ENCODE measurements at places on chromosomes 7 and 10.
A peak's percentile ranks its signal among the peaks of the same experiment; 100 is the strongest.

DNA sequence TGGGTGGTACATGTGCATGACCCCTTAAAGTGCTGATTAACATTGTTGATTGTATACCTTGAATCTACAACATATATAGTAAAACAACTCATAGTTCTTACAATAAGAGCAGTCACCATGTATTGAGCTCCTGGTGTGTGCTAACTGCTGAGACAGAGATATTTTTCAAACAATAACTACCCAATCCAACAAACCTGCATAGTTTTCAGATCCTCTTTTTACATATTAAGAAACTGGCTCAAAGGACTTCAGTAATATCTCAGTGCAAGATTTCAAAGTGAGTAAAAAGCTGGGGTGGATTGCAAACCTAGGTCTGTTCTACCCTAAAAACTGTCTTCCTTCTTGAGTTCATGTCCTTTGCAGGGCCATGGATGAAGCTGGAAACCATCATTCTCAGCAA lies 272.2 kb downstream of the SNX13 start:
- DNase-seq = no peak

- no peak for DNase-seq
Observed at GRCh38 chr10:48813291-48813690, 126.3 kb downstream of the LRRC18 start.

GRCh38 chr10:14294347-14295059 lies 36.2 kb downstream of the FRMD4A start:
- DNase-seq = no peak

DNA sequence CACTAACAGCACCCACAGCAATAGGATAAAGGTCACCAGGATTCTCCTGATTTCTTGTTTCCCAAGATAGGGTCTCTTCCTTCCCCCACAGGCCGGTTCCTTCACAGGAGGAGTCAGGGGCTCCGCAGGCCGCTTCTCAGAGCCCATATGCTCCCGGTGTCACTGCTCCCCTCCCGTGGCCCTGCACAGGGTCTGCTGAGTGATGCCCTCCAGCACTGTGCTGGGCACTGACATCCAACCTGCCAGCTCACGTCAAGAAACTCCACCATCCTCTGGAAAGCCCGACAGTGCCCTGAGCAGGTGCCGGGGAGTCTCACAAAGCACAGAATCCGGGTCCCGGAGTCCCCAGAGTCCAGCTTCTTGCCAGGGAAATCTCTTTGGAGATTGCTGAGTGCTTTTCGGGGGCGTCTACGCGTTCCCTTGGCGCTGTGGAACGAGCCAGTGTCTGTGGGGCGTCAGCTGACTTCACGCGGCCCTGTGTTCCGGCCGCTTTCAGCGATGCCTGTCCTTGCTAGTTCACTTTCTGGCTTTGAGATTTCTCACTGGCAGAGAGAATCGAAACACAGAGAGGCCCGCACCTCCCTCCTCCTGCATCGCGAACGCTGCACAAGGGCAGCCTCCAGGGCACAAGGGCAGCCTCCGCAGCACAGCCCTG lies 567.5 kb downstream of the DNAJB6 start:
- DNase-seq = no peak

DNA sequence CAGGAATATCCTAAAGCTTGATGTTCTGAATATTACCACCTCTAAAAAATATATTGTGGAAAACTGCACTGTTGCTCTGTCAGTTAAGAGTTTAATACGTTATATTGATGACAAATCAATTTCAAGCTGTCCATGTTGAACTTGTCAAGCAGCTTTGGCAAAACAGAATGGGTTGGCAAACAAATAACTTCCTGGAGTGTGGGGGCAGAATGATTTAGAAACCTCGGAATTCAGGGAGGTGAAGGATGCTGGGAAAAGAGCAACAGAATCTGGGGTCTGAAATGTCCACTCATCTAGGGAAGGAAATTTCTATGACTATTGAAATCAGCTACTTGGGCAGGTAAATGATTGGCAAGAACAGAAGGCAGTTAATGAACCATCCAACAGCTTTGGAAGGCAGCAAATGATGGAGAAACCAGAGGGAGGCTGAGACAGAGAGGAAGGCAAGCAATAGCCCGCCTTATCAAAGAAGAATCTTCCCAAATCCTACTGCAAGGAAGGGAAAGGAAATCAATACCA lies 95.1 kb upstream of the PALS2 start:
- DNase-seq = no peak

GRCh38 chr7:33418251-33418701 lies 288.9 kb downstream of the BBS9 start:
- no peak for DNase-seq

DNA sequence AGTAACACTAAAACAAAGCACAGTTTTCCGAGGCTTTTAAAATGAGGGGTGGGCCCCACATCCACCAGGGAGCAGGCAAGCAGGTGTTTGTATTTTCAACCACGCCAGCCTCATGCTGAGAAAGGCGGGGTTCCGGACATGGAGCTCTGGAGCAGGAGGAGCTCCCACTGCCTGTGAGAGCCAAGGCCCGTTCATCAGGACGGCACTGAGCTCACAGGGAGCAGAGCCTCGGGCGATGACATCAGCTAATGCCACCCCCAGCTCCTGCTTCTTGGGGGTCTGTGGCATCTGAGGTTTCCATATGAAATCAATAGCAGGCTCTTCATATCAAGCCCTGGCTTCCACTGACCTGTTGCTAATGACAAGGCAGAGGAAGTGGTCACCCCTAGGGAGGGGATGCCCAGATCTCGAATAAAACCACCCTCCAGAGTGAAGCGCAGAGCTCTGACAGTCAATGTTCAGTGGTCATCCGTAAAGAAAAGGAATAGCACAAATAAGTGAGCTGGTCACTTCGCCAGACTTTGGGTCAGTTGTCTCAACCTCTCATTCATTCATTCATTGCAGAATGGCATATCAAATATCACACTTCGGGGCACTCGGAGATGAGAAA lies 89.1 kb downstream of the TNS3 start:
- no peak for DNase-seq

DNA sequence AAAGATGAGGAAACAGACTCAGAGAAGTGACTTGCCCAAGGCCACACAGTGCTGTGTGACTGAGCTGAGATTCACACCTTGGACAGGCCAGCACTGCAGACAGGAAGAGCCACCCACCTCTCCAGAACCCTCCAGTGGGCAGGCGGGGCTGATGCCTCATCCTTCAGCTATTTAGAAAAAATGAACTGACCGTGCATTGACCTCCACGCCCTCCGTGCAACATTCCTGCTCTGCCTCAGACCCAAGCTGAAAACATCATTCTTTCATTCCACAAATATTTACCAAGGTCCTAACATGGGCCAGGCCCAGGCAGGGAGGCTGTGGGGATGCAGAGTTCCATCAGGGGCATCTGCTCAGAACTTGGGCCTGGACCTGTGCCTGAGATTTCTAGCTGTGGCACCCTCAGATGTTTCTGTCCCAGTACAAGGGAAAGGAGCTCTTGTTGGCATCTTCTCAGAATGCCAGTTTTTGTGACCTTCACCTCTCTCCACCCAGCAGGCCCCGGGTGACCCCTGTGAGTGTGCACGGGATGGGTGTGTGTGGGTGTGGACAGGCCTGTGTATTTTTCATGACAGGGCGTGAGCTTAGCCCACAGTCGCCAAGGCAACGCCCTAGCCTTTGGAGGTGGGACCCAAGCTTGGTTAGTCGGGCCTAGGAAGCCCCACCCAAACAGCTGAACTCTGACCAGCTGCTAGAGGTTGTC lies 6.5 kb downstream of the VSIR start:
- peak; percentile 87 for DNase-seq

DNA sequence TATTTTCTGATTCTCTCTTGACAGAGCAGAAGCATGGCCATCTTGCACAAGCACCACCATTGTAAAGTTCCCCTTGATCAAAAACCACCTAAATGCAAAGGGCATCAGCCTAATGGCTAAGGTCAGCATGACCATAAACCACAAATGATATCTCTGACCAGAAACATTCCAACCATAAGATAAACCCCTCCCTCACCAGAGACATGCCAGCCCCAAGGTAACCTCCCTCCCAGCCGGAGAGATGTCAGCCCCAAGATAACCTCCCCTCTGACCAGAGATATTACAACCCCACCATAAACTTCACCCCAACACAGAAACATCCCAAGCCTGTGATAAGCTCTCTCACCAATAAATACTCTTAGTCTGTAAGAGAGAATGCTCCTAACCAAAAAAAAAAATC lies 72.1 kb upstream of the CDK1 start:
- DNase-seq = no peak

- DNase-seq = no peak
Observed at GRCh38 chr7:11317766-11318165, 344.1 kb downstream of the PHF14 start.

GRCh38 chr10:85642082-85642420 lies 724.5 kb downstream of the GRID1 start:
- DNase-seq = no peak

- no peak for DNase-seq
Observed at GRCh38 chr10:33216661-33217427, 117.6 kb downstream of the NRP1 start.

DNA sequence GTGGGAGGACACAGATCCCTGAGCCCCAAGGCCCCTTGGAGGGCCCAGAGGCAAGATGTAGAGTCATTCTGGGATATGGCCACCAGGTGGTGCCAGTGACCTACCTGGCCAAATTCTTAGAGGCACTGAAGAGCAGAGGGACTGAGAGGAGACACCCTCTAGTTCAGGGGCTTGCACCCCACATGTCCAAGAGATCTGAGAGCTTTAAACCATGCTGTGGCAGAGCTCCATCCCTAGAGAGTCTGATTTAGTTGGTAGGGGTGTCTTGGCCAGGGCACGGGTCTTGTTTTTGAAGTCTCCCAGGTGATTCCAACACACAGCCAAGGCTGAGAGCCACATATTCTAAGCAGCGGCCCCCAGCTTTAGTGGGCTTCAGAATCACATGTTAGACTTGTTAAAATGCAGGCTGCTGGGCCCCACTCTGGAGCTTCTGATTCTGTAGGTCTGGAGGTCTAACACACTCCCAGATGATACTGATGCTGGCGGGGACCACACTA lies 52.5 kb downstream of the PRF1 start:
- peak; percentile 31 for DNase-seq

DNA sequence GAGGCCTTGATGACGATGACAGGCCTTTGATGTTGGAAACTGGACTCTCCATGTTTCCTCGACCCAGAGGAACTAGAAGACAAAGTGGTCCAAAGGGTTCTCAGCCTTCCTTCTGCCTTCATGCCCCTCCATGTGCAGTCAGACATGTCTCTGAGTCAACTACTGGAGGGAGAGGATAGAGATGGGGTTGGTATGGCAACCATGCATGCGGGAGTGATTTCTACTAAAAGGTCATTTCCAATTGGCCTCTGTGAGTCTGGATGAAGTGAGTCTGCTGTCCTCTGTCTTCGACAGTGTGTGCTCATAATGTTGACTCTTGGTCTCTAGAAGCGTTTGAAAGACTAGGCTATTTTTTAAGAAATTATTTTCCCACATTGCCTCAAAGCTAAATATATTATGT lies 29.2 kb downstream of the STK17A start:
- DNase-seq = no peak

DNA sequence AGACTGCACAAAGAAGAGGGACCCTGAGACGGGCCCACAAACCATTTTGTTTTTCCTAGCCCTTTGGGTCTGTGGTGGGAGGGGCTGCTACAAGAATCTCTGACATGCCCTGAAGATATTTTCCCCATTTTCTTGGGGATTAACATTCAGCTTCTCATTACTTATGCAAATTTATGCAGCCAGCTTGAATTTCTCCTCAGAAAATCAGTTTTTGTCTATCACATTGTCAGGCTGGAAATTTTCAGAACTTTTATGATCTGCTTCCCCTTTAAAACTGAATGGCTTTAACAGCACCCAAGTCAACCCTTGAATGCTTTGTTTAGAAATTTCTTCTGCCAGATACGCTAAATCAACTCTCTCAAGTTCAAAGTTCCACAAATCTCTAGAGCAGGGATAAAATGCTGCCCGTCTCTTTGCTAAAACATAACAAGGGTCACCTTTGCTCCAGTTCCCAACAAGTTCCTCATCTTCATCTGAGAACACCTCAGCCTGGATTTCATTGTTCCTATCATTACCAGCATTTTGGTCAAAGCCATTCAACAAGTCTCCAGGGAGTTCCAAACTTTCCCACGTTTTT lies 560.0 kb upstream of the KCND2 start:
- no peak for DNase-seq

DNA sequence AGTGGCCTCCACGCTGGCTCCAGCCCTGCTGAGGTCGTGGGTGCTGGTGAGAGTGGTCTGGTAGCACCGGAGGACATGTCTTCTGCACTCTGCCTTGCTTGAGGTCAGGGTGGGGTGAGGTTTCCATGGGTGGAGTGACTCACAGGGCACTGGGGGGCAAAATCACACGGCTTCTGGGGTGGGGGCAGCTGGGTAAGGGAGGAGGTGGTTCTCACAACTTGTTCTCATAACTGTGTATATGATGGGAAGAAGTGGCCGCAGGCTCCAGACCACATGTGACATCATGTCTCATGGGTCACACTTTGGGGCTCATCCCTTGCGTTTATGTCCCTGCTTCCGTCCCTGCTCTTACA lies 884 bp upstream of the PRF1 start:
- no peak for DNase-seq

- DNase-seq = no peak
Observed at GRCh38 chr10:25888627-25889026, 45.4 kb upstream of the MYO3A start.

All from HFF-Myc (cell line).